Stimulated activated CD8-positive, alpha-beta memory T cell treated with anti-CD3 and anti-CD28 coated beads, Interleukin-12 subunit alpha, Interleukin-12 subunit beta, amount 100 ng/mL, for 4 hours (primary cell): ENCODE measurements at places on chromosomes 5 and 9.

- no peak for DNase-seq
Measured at GRCh38 chr9:16417161-16417560, 453.3 kb downstream of the BNC2 start.

DNA sequence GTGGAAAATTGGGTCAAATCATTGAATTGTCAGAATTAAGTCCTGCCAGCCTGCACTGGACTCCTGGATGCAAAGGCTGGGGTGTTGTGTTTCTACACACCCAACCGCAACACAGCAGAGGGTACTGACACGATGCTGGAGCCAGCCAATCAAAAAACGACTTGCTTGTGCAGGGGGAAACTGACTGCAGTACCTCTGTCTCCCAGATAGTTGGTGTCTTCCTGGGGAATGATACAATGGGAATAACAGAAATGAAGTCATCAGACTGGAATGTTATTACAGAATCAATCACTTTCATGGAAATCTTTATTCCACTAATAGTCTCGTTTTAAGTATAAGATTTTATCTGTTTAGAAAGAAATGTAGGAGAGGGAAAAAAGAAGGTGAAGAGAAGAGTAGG is 330.3 kb downstream of the MLLT3 start:
- DNase-seq: no peak

DNA sequence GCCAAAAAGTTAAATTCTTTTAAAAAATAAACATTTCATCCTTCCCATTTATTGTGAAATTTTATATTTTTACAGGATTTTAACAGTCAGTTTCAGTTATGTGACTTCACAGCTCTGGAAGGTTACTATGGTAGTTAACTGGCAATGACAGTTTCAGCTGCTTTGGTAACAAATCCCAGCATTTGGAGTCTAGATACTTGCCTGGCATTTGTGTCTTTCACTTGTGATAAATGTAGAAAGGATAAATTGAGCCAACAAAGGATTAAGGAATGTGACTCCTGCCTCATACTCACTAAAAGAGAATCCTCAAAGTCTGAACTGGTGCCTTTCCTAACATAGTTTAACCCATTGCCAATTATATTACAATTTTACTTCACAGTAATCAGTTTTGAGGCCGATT is 315.5 kb downstream of the FER start:
- no peak for DNase-seq

- no peak for DNase-seq
Measured at GRCh38 chr5:66285343-66285922, 141.3 kb downstream of the SREK1 start.

- DNase-seq: no peak
Measured at GRCh38 chr5:94700592-94700991, 82.1 kb downstream of the SLF1 start.

DNA sequence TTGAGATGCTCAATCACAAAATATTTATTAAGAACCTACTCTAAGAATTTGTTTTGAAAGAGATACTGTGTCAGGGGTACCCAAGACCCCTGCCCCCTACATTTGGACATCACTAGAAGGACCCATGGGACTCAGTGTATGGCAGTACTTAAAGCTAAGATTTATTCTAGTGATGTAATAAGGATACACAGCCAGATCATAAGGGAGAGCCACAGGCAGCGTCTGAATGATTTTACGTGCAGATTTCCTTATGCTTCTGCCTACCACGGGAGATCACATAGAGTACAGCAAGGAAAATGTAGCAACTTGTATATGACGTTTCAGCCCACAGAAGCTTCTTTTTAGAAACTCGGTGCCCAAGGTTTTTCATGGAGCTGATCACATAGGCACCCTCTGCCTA is 172.9 kb downstream of the DEPDC1B start:
- DNase-seq: no peak

DNA sequence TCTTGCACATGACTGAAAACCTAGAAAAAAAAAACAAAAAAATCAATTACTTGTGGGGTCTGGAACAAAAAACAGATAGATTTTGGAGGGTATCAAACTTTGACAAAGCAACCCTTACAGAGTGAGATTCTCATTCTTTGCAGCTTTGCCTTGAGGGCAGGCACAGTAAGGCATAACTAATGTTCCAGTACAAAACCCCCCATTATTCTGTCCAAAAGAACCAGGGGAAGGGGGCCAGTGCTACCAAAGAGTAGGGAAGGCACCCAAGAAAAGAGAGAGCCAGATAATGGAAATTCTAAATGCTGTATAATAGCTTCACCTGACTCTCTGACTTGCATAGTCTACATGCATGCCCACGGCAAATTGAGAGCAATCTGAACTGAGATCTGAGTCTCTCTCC is 12.9 kb downstream of the POLK start:
- no peak for DNase-seq

- no peak for DNase-seq
Measured at GRCh38 chr5:158463938-158464337, 605.0 kb upstream of the CLINT1 start.

DNA sequence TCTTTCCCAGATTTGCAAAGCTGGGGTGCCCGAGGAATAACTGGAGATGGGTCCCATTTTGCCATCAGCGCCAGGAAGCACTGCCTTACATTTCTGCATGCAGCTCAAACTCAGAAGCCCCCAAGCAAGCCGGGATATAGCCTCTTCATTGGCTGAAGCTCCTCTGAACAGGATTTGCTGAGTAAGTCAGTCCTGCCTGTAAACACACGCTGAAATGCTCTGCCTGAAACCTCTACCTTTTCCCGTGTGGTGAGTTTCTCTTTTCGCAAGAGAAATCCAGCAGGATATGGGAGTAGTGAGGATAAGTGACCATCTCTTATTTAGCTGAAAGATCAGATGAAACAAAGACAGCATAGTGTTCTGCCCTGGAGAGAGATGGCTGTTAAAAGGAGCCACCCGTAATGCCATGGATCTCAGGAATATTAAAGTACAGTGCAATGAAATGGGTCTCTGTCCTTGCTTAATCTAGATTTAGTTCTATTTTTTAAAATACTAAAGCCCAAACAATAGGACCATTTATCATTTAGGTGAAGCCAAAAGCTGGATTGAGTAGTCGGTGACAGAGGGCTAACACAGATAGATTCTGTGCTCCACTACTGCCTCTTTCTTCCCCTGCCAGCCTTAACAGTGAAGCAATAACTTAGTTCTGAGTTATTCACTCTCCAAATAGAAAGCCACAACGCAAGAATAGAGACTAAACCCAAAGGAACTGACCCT is 177.5 kb upstream of the PPP2R2B start:
- DNase-seq: no peak

DNA sequence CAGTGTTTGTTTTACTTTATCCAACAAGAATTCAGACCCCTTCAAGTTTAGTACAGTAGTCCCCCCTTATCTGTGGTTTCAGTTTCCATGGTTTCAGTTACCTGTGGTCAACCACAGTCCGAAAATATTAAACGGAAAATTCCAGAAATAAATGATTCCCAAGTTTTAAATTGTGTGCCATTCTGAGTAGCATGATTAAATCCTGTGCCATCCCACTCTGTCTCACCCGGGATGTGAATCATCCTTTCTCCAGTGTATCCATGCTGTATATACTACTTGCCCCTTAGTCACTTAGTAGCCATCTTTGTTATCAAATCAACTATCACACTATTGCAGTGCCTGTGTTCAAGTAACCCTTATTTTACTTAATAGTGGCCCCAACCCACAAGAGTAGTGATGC is 153.8 kb upstream of the RASA1 start:
- no peak for DNase-seq

GRCh38 chr5:158979290-158979689 is 120.4 kb downstream of the EBF1 start:
- no peak for DNase-seq

DNA sequence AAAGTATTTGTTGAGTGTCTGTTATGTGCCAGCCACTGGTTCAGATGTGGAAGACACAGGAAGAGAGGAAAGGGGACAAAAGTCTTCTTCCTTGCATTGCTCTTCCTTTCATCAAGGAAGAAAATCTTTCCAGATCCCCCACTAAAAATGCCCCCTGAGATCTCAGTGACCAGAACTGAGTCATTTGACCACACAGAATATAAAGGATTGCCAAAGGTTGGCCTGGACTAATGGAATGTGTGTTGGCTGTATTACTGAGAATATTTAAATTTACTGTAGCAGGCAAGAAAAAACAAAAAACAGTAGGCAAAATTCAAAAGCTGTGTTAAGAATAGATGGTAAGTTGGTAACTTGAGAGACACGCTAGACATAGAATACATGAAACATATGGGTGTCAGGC is 10.0 kb upstream of the SEPTIN8 start:
- no peak for DNase-seq

DNA sequence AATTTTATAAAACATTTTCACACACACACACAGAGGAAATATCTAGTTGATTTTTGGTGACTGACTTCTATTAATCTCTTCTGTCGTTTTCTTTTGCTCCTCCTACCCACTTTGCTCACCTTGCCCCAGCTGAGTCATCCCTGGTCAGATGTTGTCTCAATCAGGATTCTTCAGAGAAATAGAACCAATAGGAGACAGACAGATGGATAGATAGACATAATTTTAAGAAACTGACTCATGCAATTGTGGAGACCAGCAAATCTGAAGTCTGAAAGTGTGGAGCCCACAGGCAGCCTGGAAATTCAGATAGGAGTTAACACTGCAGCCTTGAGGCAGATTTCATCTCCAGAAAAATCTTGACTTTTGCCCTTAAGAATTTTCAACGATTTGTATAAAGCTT is 37.0 kb upstream of the PIK3R1 start:
- no peak for DNase-seq

GRCh38 chr5:57784121-57784520 is 301.5 kb upstream of the ACTBL2 start:
- DNase-seq: no peak

DNA sequence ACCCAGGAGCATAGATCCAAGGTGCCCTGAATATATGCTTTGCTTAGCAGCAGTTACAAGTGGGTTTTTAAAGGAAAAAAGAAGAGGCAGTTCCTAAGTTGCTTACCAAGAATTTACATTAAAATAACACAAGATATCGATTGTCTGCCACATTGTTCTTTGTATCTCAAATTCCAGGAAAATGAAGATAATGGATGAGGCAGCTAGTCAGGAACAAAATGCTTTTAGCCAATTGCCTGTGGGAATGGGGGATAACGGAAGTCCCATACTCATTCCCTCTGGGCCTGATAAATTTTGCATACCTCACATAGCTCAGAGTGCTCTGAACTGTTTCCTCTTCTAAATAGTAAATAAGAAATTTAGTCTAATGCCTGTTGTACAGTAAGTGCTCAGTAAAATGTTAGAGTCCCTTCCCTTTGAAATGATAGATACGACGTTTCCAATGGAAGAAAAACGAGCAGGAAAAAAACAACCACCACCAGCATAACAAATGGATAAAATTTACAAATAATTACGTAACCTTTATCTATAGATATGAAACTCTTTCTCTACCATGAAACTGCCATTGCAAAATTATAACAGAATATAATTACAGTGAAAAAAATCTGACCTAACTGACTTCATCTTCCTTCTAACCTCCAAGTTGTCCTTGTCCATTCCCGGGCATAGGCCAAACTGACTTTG is 35.5 kb upstream of the TENT2 start:
- DNase-seq: no peak

DNA sequence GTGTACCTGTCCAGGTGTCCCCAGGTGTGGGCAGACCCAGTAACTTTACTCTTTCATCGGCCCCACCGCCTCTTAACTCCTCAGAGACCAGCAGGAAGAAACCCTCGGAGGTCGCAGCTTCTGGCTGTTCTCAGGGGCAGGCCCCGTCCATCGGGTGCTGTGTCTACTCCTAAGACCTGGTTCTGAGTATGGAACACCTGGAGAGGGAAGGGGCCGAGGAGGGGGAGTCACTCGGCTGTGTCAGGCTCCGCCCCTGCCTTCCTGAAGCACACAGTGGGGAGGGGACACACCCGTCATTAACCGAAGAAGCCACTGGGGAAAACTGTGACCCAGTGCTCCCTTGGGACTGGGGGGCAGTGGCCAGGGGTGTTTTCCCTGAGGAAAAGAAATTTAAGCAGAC is 22.3 kb downstream of the NTNG2 start:
- DNase-seq: no peak

DNA sequence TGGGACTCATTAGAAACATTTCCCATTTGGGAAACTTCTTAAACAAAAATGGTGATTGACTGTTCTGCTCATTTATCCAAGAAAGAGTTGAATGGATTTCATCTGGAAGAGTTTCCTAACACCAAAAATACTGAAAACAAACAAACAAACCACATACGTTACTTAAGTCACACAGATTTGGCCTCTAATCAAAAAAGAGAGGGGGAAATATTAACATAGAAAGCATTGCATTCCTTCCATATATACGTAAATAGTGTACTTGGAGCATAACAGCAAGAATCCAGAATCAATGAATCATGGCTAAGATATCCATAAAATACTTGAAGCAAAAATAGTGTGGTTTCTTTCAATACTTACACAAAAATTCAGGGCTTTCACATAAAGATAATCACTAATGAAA is 189.8 kb upstream of the MAP3K1 start:
- DNase-seq: no peak

- no peak for DNase-seq
Measured at GRCh38 chr5:117245130-117245529, 670.5 kb upstream of the SEMA6A start.

DNA sequence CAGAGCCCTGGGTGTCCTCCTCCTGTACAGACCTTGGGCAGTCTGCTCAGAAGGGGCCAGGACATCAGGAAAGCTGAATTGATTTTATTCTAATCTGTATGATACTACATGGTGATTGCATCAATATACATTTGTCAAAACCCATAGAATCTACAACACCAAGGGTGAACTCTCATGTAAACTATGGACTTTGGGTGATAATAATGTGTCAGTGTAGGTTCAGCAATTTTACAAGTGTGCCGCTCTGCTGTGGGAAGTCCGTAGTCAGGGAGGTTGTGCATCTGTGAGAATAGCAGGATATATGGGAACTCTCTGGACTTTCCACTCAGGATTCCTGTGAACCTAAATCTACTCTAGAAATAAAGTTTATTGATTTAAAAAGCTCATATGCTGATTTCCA is 155.3 kb upstream of the NFIL3 start:
- no peak for DNase-seq

DNA sequence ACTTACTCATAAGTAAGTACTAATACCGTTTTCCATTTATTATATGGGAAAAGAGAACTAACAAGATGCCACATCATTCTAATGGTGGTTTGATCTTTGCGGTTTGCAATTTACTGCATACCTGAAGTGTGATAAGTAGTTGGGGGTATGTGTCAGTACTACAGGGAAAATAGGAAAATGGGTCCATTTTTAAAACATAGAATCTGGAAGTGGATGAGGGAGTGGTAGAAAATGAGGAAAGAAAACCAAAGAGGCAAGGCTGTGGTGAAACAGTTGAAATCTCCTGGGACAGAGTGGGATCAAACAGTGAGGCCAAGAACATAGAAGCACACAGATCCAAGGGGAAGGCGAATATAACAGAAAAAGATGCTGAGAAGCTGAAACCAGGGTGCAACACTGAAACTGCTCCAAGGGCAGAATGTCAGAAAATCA is 6.7 kb downstream of the ADAMTSL1 start:
- DNase-seq: no peak

DNA sequence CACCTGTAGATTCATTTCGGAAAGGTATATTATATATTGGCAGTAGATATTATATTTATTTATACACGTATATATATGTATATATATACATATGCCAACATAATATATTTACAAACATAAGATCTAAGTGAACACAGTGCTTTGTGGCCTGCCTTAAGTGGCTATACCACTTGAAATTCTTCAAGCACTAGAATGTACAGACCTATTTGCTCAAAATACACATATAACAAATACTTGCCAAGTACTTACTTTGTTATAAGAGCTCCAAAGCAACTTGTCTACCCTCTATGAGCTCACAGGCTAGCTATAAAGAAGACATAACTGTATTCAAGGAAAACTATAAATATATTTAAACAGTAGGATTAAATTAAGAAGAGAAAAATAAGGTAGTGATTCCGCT is 33.6 kb upstream of the SLC36A1 start:
- no peak for DNase-seq
